Epithelial cell of umbilical artery (primary cell): ENCODE measurements at places on chromosomes 2 and 18. TPM values are rescaled to one million over a fixed set of nuclear protein-coding genes. Genes with fewer than 3 reads are reported as not detected.

RNU2-63P gene
- 15.6 and 88.5 TPM in 2 replicates for total RNA-seq

RPIA gene
- total RNA-seq = 14.9 and 19.3 TPM in 2 replicates

PDE11A gene
- total RNA-seq = under 0.01 TPM in 1 of 2 replicates, not detected in the other

TSPYL6 gene
- total RNA-seq = not detected in 2 replicates

DSG2 gene
- under 0.01 and 0.30 TPM in 2 replicates for total RNA-seq

LIPT1 gene
- 5.5 and 9.0 TPM in 2 replicates for total RNA-seq

ABCA12 gene
- under 0.01 TPM in 1 of 2 replicates, not detected in the other for total RNA-seq

NEDD4L gene
- total RNA-seq = 4.5 and 8.5 TPM in 2 replicates

ZC3H6 gene
- total RNA-seq = 1.4 and 1.9 TPM in 2 replicates

LONRF2 gene
- 0.15 TPM in 1 of 2 replicates, not detected in the other for total RNA-seq

ANKRD30BL gene
- not detected in 2 replicates for total RNA-seq

IL1B gene
- 0.61 and 0.65 TPM in 2 replicates for total RNA-seq

FLACC1 gene
- under 0.01 and 0.61 TPM in 2 replicates for total RNA-seq

IL36G gene
- total RNA-seq = not detected in 2 replicates

LOXHD1 gene
- total RNA-seq = not detected in 2 replicates

SLC23A3 gene
- total RNA-seq = 0.65 and 1.1 TPM in 2 replicates

KIAA2012 gene
- not detected in 2 replicates for total RNA-seq

PFN4 gene
- 0.30 TPM in 1 of 2 replicates, not detected in the other for total RNA-seq

GKN1 gene
- total RNA-seq = not detected in 2 replicates

ANO7 gene
- 0.15 and 0.65 TPM in 2 replicates for total RNA-seq

KIF1A gene
- total RNA-seq = under 0.01 TPM in 1 of 2 replicates, not detected in the other

HOXD13 gene
- under 0.01 TPM in 1 of 2 replicates, not detected in the other for total RNA-seq

GPR55 gene
- not detected in 2 replicates for total RNA-seq

CFAP210 gene
- not detected in 2 replicates for total RNA-seq

NT5C1B gene
- not detected in 2 replicates for total RNA-seq
